ENCODE measurements at places on chromosomes 1 and 21.

DNA sequence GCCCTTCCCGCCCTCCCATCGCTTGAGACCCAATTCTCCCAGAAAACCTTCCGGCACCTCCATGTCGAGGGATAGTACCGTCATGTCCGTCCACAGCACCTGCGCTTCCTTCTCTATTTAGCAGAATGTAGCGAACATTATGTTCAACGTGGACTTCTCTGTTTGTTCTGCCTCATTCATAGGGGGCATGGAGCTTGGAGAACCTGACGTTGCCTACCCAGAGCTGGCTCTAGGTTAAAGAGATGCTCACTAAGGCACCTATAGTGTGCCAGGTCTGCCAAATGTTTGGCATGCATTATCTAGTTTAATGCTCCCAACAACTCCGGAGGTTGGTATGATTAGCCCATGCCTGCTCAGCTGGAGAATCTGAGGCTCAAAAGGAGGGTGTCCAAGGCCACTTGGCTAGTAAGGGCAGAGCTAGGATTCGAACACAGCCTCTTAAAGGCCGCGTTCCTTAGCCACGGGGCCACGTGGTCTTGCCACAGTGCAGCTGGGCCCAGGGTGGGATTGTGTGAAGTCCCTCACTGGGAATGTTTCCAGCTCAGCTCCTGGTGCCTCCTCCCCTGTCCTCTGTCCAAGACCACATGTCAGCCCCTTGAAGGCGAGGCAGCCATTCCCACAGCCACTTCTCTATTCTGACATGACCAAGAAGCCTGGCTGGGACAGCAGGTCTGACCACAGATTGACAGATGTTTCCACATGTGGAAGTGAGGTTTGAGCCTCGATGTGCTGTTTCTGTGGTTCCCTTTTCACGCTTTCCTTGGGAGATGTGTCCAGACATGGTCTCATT lies 57.8 kb downstream of the RUNX3 start:
- DNase-seq, result no peak

GRCh38 chr1:14808768-14809167 lies 210.3 kb downstream of the KAZN start:
- DNase-seq, result no peak

DNA sequence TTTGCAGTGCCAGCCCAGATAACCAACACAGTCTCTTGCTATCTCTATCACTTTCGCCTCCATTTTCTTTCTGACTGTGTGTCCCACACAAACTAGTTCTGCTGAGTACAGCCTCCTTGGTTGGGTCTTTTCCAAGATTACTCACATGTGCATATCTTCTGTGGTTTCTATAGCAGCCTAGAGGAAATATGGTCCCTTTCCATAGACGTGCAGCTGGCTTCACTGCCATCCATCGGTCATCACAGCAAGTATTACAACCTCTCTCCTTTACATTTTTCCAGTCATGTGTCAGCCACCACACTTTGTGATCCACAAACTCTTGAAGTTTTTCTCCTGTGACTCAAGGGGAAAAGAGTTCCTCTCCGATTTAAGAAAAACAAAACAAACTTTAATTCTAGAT lies 893.4 kb upstream of the ADGRL4 start:
- no peak for DNase-seq

GRCh38 chr1:2604844-2605508 lies 18.4 kb downstream of the PRXL2B start:
- no peak for DNase-seq

- DNase-seq, result no peak
Measured at GRCh38 chr1:26972390-26972789, 12.1 kb upstream of the KDF1 start.

DNA sequence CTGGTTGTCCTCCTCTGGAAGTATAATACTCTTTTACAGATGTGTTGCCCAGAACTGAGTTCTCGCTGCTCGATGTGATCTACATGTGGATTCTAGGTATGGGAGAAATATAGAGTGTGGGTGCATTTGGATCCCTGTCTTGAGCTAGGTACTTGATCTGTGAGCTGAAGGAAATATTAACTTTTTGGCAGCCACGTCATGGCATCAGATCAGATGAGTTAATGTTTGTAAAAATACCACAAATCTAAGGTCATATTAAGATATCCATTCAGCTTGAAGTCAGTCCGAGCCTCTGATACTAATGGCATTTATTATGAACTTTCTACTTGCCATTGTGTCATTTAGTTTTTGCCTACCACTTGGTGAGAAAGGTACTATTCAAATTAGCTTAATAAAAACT lies 24.6 kb downstream of the MAPKAPK2 start:
- DNase-seq, result no peak

GRCh38 chr1:111441573-111442192 lies 7.4 kb downstream of the WDR77 start:
- peak; percentile 60 for DNase-seq

DNA sequence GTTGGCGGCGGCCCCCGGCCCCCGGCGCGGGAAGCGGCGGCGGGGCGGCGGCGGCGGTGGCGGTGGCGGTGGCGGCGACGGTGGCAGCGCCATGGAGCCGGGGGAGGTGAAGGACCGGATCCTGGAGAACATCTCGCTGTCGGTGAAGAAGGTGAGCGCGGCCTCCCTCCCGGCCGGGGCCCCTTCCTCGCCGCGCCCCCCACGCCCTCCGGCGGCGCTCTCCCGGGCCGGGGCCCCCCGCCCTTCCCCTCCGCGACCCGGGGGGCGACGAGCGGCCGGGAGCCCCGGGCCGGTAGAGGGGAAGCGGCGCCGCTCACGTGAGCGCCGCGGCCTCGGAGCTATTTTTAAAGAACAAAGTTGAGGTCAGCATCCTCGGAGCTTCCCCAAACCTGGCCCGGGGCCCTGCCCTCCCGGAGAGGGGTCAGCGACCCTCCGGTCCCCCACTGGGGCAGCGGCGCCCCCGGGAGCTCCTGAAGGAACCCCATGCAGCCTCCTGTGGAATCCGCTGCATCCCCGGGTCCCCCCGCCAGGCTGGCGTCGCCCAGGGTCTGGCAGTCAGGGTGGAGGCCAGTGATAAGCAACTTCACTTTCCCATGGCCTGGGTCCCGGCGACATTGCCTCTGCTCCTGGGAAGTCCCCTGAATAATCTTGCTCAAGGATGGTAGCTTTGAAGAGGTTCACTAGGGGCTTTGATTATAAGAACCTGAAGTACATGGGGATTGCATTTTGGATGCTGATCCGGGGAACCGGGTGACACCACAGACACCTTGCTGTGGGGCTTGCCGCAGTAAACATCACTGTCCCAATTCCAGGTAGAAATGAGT lies 560 bp downstream of the PLEKHM2 start:
- peak; percentile 26 for DNase-seq

- DNase-seq, result no peak
Measured at GRCh38 chr21:36350282-36350910, 30.4 kb downstream of the MORC3 start.

DNA sequence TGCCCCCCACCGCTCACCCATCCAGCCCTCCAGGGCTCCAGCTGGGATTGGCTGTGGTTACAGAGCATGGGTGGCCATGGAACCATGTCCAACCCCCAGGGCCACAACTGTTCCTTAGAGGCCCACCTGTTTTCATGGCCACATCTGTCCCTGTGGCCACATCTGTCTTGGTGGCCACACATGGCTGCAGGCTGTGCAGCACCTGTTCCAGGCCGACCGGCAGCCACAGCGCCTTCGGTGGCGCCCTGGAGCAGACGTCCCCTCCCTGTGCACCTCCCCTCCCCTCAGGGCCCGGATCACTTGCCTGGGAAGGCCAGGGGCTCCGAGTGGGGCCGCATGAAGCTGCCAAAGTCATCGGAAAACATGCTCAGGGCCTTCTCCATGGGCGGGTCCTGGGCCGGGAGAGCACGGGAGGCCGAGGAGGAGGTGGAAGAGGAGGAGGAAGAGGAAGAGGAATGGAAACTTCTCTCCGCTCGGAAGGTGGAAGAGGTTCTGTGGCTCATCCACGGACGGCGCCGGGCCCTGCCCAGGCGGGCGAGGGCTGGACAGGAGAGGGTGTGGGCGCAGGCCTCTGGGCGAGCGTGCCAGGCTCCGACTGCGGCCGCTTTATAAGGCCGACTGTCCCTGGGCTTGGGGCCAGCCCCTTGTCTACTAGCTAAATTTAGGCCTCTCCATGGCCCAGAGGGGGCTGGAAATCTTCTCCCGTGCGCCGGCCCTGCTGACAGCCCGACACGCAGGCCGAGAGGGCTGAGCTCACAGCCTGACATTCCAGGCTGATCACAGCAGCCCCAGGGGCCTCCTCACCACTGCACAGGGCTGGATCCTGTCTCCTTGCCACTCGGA lies at the start of gene HSPB7:
TSS of gene HSPB7 (minus strand) at position 583 of the 843 bp plus-strand sequence. CDS start at position 503, 80 bp downstream.
- DNase-seq, result no peak

DNA sequence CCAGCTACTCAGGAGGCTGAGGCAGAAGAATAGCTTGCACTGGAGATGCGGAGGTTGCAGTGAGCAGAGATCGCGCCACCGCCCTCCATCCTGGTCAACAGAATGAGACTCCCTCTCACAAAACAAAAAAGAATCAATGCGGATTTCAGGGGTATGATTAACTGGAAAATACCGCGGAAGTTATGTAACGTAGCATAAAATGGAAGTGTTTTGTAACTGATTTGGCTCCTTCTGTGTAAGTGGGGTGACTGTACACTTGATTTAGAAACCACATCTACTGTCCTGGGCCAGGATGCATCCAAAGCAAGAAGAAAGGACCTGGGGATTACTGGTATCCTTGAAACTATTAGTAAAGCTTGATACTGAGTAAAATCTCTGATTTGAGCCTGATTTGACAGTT lies 3.1 kb upstream of the VAMP4 start:
- DNase-seq, result no peak

DNA sequence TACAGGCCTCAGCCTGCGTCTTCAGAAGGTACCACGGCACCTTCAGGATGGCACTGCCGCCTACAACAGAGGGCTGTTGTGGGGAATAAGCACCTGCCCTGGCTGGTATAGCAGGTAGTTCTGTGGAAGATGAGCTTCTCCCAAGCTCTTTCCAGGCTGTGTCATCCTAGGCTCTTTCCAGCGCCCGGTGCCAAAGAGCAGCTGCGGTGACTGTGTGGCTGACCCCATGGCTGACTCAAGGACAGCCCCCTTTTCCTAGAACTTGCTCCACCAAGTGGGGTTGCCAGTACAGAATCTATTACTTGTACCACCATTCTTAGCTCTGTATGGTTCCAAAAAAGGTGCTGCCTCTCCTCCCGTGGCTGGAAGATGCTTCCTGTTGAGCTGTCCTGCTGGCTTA lies 21.9 kb upstream of the EVA1B start:
- DNase-seq, result no peak

DNA sequence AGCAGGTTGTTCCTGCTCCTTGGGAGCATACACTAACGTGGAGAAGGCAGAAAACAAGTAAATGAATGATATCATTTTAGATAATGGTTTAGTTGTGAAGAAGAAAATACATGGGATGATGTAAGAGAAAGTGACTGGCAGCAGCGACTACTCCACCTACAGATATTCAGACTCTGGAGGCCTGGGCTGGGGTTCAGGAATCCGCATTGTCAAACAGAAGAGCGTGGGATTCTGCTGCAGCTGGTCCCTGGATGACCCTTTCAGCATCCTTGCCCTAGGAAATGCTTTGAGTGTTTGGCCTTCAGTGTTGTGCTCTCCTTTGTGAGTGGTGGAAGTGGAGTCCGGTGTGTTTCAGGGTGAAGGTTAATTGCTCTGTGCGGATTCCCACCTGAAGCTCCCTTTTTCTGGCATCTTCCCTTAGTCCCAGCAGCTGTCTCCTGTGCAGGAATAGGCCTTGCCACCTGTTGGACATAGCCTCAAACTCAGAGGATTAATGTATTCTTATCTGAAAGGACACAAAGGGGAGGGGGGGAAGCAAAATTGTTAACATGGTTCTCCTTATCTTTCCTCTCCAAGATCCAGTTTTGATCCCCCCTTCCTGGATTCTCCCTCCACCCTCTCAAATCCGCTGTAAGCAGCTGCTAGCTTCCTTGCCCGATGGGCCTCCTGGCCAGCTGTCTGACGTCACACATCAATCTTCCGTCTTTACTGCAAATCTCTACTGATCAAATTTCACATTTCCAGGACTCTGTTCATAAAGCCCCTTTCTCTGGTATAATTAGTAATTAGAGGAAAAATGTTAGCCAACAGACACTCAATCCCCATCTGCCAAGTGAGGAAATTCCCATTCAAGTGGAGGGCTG lies 68.3 kb upstream of the SPAG17 start:
- DNase-seq, result no peak

GRCh38 chr1:8133657-8134430 lies 107.7 kb upstream of the ERRFI1 start:
- DNase-seq, result no peak

DNA sequence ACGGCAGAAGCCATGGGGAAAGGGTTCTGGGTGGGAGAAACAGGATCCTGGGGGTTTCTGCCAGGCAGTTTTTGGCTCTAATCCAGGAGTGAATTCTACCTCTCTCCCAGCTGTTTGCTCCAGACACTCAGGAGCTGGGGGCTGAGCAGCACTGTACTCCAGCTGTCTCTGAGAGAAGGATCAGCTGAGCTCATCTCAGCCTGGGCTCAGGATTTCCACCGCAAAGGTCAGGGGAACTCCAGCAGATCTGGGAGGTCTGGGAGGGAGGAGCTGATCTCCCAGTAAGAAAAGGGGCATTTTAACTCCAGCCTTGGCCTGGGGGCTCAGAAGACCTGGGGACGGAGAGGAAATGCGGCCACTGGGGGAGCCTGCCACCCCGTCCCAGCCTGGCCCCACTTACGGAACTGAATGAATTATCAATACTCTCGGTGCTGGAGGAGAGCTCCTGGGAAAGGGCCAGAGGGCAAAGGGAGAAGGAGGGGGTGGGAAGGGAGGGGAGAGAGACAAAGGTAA lies 17.3 kb downstream of the PI4KB start:
- no peak for DNase-seq

GRCh38 chr1:23029337-23029736 lies 10.1 kb downstream of the KDM1A start:
- no peak for DNase-seq
